ENCODE measurements at places on chromosomes 1 and 21.

GRCh38 chr1:112508278-112509004 is at the start of gene WNT2B:
Gene WNT2B, plus strand, starts transcription at chr1:112508965. Its CDS starts 298 bp downstream, at chr1:112509263.
- no peak for DNase-seq

DNA sequence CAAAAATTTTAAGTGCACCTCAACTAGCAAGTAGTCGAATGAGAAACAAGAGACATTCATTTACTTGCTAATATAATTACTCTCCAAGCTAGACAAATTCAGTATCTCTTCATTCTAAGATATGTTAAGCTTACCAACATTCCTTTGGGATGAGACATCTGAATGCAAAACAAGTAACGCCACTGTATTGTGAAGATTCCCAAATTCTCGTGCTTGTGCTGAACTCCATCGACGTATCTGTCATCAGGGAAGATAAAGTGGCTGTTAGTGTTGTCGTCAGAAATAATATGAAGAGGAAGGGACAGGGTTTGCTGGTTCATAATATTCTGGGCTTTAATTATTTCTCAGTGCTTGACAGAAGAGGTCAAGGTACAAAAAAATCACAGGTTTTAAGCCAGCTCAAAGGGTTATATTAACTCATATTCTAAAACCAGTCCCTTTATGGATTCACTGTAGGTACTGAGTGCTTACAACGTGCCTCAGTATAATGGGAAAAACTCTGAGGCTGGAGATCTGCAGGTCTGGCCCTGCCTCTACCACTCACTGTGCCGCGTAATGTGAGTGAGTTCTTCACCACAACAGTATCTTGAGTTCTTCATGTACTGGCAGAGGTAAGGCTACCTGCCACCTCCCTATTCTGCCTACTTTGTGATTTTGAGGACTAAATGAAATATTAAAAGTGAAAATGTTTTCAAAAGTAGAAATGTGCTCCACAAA is 42.0 kb downstream of the PCSK9 start:
- DNase-seq: peak; percentile 68

GRCh38 chr1:190474010-190474409 is 3.7 kb downstream of the BRINP3 start:
- DNase-seq: no peak

DNA sequence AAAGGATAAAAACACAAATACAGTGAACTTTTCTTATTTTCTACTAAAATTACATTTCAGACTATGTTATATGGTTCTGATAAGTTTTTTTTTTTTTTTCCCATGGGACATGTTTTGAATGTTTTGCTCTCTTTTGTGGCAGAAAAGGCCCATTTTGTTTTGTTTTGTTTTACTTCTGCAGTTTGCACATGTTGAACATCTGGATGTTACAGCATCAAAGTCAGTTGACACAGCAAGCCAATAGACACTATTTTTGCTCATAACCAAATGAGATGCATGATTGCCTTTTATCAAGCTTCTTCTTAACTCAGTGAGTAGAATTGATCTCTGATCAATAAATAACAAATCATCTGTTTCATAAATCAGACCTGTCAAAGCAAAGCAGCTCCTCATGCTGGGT is 904.2 kb downstream of the ADGRL2 start:
- DNase-seq: no peak

DNA sequence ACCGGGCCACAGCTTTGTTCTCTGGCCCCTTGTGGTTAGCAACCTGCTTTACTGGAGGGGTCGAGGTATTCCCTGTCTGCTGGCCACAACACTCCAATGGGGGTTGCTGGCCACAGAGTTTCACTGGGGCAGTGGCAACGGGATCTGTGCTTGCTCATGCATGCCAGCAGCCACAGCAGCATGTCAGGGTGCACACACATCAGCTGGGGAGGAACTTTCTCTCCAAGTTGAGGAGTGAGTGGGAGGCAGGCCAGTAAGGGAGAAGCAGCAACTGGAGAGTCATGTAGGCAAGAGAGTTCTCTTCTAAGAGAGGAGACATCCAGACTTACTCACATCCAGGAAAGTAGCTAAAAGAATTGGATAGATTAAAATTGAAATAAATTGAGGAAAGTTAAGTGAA is 38.0 kb downstream of the SAMD13 start:
- no peak for DNase-seq

- DNase-seq: no peak
Measured at GRCh38 chr1:51736702-51737101, 119.8 kb downstream of the OSBPL9 start.

DNA sequence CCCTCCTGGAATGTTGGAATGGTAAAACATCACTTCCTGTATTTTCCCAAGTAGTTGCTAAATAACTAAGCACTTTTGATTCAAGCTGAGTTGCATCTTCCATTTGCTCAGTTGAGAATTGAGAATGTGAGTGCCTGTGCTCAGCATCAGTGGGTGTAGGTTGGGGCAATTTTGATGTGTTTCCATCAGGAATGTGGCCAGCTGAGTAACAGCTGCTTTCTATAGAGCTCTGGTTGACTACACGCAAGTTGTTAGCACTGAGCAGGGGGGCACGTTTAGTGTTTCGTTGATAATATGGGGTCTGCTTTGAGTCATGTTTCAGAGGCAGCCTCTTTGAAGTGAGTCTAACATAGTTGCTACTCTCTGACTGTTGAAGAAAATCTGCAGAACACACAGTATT is 41.5 kb downstream of the LRRC53 start:
- DNase-seq: no peak

DNA sequence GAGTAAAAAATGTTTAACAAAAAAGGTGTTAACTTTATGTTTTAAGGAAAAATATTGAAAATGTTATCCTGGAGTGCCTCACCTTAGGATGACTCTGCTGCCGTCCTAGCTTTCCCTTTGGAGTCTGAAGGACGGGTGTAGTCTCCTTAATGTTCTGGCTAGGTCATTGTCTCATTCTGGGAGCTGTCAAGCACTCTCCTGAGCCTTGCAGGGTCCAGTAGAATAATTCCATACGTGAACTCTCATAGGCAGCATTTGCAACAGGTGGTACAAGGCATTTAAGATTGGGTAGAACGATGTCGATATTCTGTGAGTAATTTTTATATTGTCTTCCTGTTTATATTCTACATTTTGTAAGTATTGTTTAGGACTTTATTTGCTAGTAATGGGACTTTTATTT is 283.6 kb upstream of the C1orf105 start:
- DNase-seq: no peak

DNA sequence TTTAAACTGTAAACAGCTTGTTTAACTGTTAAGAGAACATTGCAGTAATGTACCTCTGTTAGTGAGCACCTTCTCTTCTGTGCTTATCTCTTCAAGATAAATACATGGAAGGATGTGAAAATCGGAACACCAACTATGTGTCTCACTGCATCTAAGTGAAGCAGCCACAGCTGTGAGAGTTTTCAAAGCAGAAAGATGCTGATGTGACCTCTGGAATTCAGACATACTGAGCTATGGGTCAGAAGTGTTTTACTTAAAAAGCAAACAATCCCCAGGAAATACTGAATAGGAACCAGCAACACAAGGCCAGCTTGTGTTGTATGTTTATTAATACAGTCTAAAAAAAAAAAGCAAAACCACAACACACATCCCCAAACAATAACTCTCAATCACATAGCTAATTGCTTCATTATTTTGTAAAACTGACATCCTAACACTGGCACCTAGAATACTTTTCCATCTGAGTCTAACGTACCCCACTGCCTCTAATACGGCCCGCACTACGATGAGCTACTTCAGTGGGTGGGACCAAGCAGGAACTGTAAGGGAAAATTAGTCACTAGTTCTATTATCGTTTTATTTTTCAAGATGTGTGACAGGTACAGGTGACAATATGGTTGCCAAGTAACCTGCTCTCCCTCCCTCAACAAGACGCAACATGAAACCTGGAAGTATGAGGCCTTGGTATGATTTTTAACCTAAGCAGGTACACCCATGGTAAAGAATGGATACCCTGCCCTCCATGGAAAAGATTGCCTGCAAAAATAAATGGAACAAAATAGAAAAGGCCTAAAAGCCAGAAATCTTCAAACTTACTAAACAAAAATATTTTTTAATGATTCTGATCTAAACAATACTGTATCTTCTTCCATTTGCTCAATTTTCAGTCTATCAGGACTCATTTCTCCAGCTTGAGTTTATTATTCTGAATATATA is 13.9 kb downstream of the ERRFI1 start:
- DNase-seq: no peak

DNA sequence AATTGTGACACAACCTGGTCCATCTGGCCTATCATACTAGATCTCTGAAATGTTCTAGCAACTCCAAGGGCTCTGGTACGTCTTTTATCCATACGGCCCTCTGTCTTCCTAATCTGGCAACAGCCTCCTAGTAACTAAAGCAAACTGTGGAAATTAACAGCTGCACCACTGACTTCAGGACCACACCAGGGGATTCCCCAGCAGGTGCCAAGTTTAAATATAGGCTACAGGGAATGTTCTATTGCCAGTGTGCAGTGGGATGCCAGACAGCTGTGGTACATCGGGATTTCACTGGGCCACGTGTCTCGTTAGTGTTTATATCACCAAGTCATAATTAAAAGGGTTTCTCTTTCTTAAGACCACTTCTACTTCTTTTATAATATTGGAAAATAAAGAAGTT is 94.3 kb downstream of the RGS2 start:
- no peak for DNase-seq

- no peak for DNase-seq
Measured at GRCh38 chr1:99385852-99386251, 121.6 kb downstream of the PLPPR4 start.

DNA sequence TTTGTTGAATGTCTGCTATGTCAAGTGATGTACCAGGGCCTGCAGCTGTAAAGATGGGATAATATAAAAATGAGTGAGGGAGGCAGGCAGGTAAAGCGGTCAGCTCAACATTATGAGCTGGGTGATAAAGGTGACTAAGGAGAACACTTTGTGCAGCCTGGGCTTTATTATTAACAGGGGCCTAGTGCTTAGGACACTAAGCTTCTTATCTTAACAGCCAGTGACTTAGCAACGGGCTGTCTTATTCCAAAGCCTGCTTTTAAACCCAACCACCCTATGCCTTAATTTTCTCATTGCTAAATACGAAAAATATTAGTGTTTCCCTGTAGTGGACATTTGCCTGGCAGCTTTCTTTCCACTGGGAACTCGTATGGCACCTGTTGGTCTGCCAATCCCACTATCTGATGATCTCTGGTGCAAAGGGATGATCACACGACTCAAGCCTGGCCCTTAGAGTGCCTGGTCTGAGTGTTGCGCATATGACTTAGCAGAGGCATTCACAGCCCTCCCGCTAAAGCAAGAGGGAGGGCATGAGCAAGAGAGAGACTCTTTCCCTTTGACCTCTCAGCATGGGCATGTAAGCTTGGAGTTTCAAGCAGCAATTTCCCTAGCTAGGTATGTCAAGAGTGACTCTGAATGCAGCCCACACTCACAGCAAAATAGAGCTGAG is 98.6 kb upstream of the PAPPA2 start:
- no peak for DNase-seq

- no peak for DNase-seq
Measured at GRCh38 chr1:63877021-63877767, 103.4 kb downstream of the ROR1 start.

DNA sequence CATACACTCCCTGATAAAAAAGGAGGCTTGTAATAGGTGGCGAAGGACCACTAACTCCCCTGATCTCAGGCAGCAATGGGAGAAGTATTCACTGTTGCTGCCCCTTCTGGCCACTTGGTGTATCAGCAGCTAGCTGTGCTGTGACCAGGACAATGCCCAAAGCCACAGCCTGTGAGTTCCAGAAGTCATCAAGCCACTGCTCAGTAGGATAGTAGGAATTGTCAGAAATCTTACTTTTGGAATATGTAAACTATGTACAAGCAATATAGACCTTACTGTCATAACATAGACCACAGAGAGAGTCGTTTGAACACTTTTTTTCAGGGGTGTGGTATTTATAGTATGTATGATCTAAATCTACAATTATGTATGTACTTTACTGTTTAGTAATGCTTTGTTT is 248.3 kb upstream of the CAMK1G start:
- peak; percentile 37 for DNase-seq

DNA sequence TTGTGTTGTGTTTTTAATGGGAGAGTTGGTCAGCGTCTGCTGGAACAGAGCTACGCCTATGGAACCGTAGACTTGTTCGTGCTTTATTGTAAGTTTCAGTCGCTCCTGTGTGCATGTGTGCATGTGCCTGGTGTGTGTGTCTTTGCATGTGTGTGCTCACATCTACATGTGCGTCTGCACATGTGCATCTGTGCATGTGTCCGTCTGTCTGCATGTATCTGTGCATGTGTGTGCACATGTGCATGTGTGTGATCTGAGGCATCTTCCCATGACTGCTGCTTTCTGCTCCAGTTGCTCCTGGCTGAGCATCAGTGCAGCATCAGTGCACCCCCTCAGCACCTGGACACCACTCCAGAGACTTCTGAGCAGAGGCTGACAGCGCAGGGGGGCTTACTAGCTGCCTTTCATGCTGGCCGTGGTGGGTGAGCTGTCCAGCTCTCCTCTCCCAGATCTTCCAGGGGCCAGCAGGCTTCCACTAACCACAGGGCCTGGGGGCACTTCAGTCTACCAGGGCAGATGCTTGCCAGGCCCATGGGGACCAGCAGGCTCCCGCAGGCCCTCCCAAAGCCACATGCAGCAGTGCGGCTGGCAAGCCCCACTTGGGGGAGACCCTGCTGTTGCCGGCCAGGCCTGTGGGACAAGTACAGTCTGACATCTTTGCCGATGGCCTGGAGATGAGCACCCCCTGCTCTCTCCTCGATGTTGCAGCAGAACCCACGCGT is 47.8 kb upstream of the PCBP3 start:
- no peak for DNase-seq

GRCh38 chr1:161849518-161849917 is 83.4 kb downstream of the ATF6 start:
- DNase-seq: no peak

DNA sequence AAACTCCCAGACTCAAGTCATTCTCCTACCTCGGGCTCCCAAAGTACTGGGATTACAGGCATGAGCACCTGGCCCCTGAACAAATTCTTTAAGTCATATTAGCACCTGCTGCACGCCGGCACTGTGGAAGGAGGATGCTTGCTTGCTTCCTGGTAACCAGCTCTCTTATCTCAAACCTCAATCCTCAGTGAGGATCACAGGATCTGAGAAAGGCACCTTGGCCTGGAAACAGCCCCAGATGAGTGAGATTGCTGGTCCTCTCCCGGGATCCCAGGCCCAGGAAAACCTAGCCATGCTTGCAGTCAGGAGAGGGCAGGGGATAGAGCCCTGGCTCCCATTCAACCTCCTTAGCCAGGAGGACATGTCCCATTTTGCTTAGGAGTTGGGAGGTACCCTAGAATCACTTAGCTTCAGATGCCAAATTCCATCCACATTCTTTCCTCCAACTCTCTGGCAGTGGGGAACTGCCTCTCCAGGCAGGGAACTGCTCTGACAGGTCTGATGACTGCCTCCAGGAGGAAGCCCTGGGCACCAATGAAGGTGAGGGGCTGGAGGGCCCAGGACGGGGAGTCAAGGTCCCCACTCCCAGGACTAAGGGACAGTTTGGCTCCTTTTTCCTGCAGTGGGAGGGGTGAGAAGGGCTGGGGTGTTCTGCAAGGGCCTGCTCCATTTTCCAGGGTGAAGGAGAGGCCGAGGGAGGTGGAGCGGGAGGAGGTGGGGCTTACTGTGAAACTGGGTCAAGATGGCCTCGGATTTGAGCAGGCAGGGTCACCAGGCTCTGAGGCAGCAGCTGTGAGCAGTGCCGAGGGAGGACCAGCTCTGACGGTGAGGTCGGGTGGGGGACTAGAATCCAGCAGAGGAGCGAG is 9.5 kb downstream of the GPR37L1 start:
- DNase-seq: no peak
